Transverse colon (tissue), 4 donors: ENCODE measurements at places on chromosomes 13 and 19. TPM values are rescaled to one million over a fixed set of nuclear protein-coding genes. Genes with fewer than 3 reads are reported as not detected.

The LRFN3 gene
- total RNA-seq: 12.1 TPM

The HSD17B14 gene
- total RNA-seq: 4.9 TPM

The TEX101 gene
- total RNA-seq: not detected

The ZNF177 gene
- total RNA-seq: 1.8 TPM

The ZFP36 gene
- 924 TPM for total RNA-seq

The PCSK4 gene
- total RNA-seq: 2.6 TPM

The PCP2 gene
- total RNA-seq: 14.2 TPM

- H3K4me3 ChIP-seq: no peak overlapping the region
- no peaks in the 10 kb centered on the region for H3K4me1 ChIP-seq
- H3K27ac ChIP-seq: no peak overlapping the region
- peaks cover 6% of the 10 kb centered on the region for H3K27me3 ChIP-seq
- no peak for DNase-seq
Observed at GRCh38 chr13:113049521-113049941, 56.1 kb upstream of the F7 start.

GRCh38 chr13:83929157-83929556 lies 46.9 kb upstream of the SLITRK1 start:
- no peaks in the 10 kb centered on the region for H3K27me3 ChIP-seq
- H3K4me1 ChIP-seq: no peaks in the 10 kb centered on the region
- H3K36me3 ChIP-seq: no peaks in the 10 kb centered on the region
- DNase-seq: no peak
- no peak overlapping the region for H3K27ac ChIP-seq

DNA sequence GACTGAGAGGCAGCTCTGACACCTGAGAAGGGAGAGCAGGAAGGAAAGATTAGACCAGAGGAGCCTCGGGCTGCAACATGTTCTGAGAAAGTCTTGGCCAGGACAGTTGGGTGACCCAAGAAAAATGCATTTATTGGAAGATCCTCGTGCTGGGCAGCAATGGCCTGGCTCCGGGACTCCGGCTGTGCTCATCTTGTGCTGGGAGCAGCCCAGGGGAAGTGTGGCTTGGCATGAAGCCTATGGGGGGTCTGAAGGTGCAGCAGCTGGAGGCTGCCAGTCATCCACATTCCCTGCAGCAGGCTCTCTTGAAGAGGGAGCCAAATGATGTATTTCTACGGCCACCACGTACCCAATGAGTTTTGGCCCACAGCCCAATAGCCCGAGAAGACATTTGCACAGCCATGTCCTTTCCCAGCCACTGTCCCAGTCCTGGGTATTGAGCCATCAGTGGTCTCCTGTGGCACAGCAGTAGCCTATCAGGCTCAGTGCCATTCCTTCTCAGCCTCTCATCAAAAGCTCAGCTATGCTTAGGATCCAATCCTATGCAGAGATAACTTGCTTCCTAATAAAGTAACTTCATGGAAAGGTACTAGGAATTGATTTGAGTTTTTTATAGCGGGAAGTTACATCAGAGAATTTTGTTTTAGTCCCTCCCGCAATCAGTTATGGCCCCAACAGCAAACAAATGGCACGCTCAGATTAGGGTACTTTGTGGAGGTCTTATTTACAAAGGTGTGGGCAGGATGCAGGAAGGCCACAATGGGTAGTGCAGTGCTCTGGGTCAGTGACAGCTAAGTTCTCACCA lies 76.0 kb upstream of the MEDAG start:
- no peaks in the 10 kb centered on the region for H3K36me3 ChIP-seq
- H3K4me1 ChIP-seq: peaks cover 27% of the 10 kb centered on the region
- H3K4me3 ChIP-seq: no peak overlapping the region
- H3K27ac ChIP-seq: no peak overlapping the region
- DNase-seq: no peak

- no peaks in the 10 kb centered on the region for H3K36me3 ChIP-seq
- H3K4me1 ChIP-seq: peaks cover 4% of the 10 kb centered on the region
- H3K27ac ChIP-seq: peak overlapping the region; percentile 48
- no peak for DNase-seq
- H3K27me3 ChIP-seq: no peaks in the 10 kb centered on the region
- H3K4me3 ChIP-seq: no peak overlapping the region
Observed at GRCh38 chr13:112991609-112992008, 22.6 kb downstream of the MCF2L start.

DNA sequence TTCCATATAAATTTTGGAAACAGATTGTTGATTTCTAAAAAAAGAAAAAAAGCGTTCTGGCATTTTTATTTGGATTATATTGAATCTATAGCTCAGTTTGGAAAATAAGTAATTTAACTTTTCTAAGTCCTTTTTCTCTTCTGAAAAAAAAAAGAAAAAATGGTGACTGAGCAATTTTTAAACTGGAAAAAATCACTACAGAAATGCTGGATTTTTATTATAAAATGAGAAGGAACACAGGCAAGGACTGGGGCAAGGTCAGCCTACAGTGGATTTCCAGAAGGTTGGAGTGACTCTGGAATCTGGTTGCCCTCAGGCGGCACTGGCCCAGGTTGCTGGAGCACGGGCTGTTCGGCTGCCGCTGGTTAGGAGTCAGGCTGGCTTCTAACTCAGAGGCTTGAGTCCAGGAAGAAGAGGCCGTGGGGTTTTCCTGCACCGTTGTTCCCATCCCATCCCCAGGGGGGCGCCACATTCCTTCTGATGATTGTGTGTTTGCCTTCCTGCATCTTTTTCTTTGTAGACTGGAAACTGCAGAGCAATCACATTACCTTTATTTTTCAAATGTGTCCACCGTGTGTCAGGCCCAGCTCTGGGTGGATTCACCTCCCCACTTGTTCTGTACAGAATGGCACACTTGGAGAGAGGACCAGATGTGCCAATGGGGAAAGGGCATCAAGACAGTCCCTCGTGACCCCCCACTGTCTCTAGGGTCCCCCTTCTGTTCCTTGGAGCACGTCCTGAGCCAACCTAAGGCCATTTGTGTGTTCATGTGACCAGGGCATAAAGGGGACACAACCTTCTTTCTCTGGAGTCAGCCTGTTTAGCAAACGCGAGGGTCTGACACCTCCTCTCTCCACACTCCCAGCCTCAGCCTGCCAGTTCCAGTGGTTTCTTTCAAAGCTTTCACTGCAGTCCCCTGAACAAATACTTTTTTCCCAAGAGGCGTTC lies 44.5 kb upstream of the GTF3A start:
- DNase-seq: peak; percentile 88
- no peak overlapping the region for H3K4me3 ChIP-seq
- H3K27ac ChIP-seq: no peak overlapping the region
- H3K36me3 ChIP-seq: no peaks in the 10 kb centered on the region
- no peaks in the 10 kb centered on the region for H3K4me1 ChIP-seq
- peaks cover 7% of the 10 kb centered on the region for H3K27me3 ChIP-seq

GRCh38 chr13:46134961-46135522 lies 30.2 kb upstream of the CPB2 start:
- no peaks in the 10 kb centered on the region for H3K4me1 ChIP-seq
- no peak overlapping the region for H3K4me3 ChIP-seq
- H3K27me3 ChIP-seq: no peaks in the 10 kb centered on the region
- no peak overlapping the region for H3K27ac ChIP-seq
- no peaks in the 10 kb centered on the region for H3K36me3 ChIP-seq
- no peak for DNase-seq

- H3K27me3 ChIP-seq: no peaks in the 10 kb centered on the region
- H3K4me1 ChIP-seq: no peaks in the 10 kb centered on the region
- no peak overlapping the region for H3K4me3 ChIP-seq
- no peaks in the 10 kb centered on the region for H3K36me3 ChIP-seq
- no peak for DNase-seq
- no peak overlapping the region for H3K27ac ChIP-seq
Observed at GRCh38 chr19:43759515-43759914, 4.8 kb upstream of the SMG9 start.

- no peak for DNase-seq
- no peak overlapping the region for H3K27ac ChIP-seq
- H3K27me3 ChIP-seq: no peaks in the 10 kb centered on the region
- H3K4me3 ChIP-seq: no peak overlapping the region
- H3K36me3 ChIP-seq: no peaks in the 10 kb centered on the region
- no peaks in the 10 kb centered on the region for H3K4me1 ChIP-seq
Observed at GRCh38 chr19:20969898-20970297, 46.8 kb downstream of the ZNF85 start.

GRCh38 chr13:98476538-98476966 lies 100.4 kb downstream of the STK24 start:
- no peaks in the 10 kb centered on the region for H3K27me3 ChIP-seq
- H3K36me3 ChIP-seq: peaks cover 5% of the 10 kb centered on the region
- peak; percentile 74 for DNase-seq

DNA sequence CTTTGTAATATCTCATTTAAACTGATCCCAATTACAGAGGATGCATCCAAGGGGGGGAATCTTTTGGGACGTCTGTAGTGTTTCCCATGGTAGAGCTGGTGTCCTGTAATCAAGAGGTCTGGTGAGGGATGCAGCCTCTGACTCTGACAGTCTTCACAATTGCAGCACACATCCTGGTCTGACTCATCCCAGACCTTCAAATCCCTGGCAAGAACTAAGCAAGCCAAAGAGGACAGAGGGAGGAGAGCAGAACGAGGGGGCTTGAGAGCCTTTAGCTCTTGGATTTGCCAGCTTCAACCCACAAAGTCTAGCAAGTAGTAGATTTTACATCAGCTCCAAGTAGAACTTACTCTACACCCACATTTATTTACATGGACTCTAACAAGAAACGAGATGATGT lies 17.3 kb upstream of the FCGBP start:
- H3K4me3 ChIP-seq: no peak overlapping the region
- peaks cover 12% of the 10 kb centered on the region for H3K4me1 ChIP-seq
- DNase-seq: no peak
- H3K27me3 ChIP-seq: peaks cover 5% of the 10 kb centered on the region
- H3K36me3 ChIP-seq: no peaks in the 10 kb centered on the region
- no peak overlapping the region for H3K27ac ChIP-seq

DNA sequence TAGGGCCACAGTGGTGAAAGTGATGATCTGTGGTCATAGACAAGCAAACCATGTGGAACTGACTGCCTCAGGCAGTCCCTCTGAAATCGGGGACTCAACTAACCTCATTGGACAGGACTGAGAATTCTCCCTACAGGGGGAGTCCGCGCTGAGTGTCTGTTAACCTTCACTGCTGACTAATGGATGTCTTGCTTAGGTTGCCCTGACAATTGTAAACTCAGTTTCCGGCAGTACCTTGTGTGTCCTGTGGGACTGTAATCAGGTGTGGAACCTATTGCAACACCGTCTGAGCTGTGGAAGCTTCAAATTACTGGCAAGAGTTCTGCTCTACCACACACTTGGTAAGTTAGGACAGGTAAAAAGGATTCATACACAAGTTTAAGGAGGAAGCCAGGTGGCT lies 21.8 kb downstream of the ZNF77 start:
- H3K27me3 ChIP-seq: no peaks in the 10 kb centered on the region
- peak overlapping the region; percentile 33 for H3K27ac ChIP-seq
- DNase-seq: no peak
- H3K4me1 ChIP-seq: peaks cover 14% of the 10 kb centered on the region

GRCh38 chr19:29212356-29212647 lies 649 bp downstream of the UQCRFS1 start:
- no peak for DNase-seq
- H3K27me3 ChIP-seq: no peaks in the 10 kb centered on the region
- H3K4me3 ChIP-seq: peak overlapping the region; percentile 84
- H3K27ac ChIP-seq: peak overlapping the region; percentile 100

DNA sequence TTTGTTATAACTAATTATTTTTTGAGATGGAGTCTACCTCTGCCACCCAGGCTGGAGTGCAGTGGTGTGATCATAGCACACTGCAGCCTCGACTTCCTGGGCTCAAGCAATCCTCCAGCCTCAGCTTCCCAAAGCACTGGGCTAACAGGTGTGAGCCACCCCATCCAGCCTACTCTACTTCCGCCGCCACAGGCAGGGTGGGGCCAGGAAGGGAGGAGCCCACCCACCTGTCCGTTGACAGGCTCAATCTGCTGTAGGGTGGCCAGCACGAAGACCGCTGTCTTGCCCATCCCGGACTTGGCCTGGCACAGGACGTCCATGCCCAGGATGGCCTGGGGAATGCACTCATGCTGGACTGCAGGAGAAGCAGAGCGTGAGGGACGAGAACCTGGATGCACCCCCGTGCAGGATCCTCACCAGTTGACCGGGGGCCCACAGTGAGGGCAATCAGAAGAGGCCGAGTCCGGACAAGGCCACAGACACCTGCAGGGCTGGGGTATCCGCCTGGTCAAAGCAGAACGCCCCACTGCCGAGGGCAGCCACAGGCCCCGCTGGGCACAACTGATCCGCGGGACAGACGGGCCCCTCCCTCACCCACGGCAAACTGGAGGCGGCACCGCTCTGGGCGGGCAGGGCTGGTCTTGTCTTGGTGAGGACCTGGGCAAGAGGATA lies 6.7 kb downstream of the DDX39A start:
- no peak overlapping the region for H3K27ac ChIP-seq
- H3K4me3 ChIP-seq: no peak overlapping the region
- no peaks in the 10 kb centered on the region for H3K27me3 ChIP-seq
- peaks cover 35% of the 10 kb centered on the region for H3K36me3 ChIP-seq

GRCh38 chr13:93982179-93982918 lies 497.1 kb downstream of the DCT start:
- no peak overlapping the region for H3K27ac ChIP-seq
- peaks cover 8% of the 10 kb centered on the region for H3K4me1 ChIP-seq
- H3K27me3 ChIP-seq: no peaks in the 10 kb centered on the region

- H3K27me3 ChIP-seq: no peaks in the 10 kb centered on the region
- H3K27ac ChIP-seq: no peak overlapping the region
- DNase-seq: no peak
- H3K4me1 ChIP-seq: no peaks in the 10 kb centered on the region
Observed at GRCh38 chr13:75473468-75473867, 8.5 kb downstream of the TBC1D4 start.

- peak overlapping the region; percentile 52 for H3K27ac ChIP-seq
- DNase-seq: no peak
- H3K4me3 ChIP-seq: no peak overlapping the region
- no peaks in the 10 kb centered on the region for H3K27me3 ChIP-seq
- no peaks in the 10 kb centered on the region for H3K4me1 ChIP-seq
- no peaks in the 10 kb centered on the region for H3K36me3 ChIP-seq
Observed at GRCh38 chr13:49499889-49500660, 4.3 kb downstream of the PHF11 start.

DNA sequence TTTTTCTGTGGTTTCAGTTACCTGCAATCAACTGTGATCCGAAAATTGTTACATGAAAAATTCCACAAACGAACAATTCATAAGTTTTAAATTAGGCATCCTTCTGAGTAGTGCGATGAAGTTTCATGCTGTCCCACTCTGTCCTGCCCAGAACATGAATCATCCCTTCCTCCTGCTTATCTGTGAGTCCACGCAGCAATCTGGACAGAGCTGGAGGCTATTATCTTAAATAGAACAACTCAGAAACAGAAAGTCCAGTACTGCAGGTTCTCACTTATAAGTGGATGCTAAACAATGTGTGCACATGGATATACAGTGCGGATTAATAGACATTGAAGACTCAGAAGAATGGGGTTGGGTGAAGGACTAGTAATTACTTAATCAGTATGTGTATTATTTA lies 583.7 kb upstream of the SPRY2 start:
- no peaks in the 10 kb centered on the region for H3K27me3 ChIP-seq
- no peak overlapping the region for H3K27ac ChIP-seq
- H3K4me3 ChIP-seq: no peak overlapping the region
- H3K36me3 ChIP-seq: no peaks in the 10 kb centered on the region
